ENCODE measurements at places on chromosomes 7 and 10. TPM values are rescaled to one million over a fixed set of nuclear protein-coding genes. Genes with fewer than 3 reads are reported as not detected.

The KCND2 gene
- polyA plus RNA-seq: 1.5 TPM

The CXCL12 gene
- 730 TPM for polyA plus RNA-seq

The HEPACAM2 gene
- 5.1 TPM for polyA plus RNA-seq

The FAM131B gene
- 4.9 TPM for polyA plus RNA-seq

The IDI2 gene
- polyA plus RNA-seq: not detected

The ABCC2 gene
- 10.0 TPM for polyA plus RNA-seq
